ENCODE measurements at places on chromosomes 4 and X.

DNA sequence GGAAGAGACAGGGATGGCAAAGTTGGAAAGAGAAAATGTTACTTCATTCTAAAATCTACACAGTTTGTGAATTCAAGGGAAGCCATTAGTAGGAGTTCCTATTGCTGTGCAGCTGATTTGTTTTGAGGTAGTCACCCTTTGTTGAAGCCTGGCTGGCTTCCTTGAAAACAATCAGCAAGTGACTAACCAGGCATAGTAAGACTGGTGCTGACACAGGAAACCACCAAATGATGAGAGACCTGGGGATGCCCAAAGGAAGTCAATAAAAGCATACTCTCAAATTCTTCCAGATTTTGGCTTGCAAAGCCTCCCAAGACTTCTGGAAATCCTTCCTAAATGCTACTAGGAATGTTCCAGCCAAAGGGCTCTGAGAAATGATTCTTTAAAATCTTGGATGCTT, 23.9 kb upstream of the PRDM8 start:
- no peak for DNase-seq

DNA sequence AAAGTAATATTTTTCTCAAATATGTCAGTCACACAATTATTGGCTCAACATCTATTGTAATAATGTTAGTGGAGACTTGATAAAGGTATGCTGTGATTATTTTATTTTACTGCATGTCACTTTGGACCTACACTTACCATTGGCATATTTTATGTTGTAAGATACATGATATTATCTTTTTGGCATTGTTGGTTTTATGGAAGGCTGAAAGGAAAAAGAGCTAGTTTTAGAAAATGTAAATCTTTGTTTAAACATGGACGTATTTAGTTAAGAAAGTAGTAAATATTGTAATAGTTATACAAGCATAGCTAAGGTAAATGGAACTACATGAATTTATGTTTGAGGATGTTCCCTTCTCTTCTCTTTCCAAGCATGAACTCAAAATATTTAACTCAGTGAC, 1399.3 kb downstream of the STIM2 start:
- no peak for DNase-seq

DNA sequence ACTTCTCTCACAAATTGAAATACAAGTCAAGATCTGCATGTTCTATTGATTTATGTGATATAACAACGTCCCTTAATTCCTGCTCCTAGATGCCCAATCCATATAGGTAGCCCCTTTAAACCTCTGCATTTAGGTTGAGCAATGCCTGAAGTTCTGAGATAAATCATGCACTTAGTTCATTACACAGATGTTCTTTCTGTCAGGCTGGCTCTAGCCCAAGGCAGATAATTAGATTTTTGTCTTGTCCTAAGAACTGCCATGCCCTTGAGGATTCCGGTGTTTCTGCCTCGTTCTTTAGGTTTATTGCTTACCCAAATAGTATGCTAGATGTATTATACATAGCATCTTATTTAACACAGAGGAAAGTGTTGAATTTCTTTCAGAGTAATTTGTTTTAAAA, 143.1 kb downstream of the TRAM1L1 start:
- peak; percentile 70 for DNase-seq

GRCh38 chr4:73606465-73606974, 13.7 kb downstream of the RASSF6 start:
- no peak for DNase-seq

- DNase-seq, result no peak
Observed at GRCh38 chr4:141642063-141642462, 5.7 kb downstream of the IL15 start.

DNA sequence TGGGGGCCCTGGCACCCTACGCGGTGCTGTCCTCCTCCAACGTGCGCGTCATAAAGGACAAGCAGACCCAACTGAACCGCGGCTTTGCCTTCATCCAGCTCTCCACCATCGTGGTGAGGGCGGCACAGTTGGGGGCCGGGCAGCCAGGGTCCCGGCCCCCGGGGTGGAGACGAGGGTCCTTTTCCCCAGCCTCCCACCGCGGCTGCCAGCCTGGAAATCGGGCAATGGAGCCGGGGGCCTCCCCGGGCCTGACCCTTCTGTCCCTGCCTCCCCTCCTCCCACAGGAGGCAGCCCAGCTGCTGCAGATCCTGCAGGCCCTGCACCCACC, 13.7 kb upstream of the UBA1 start:
- no peak for DNase-seq

- DNase-seq, result no peak
Observed at GRCh38 chr4:75895744-75896314, 6.4 kb downstream of the PPEF2 start.

- DNase-seq, result no peak
Observed at GRCh38 chr4:182513587-182514291, 270.5 kb downstream of the TENM3 start.

DNA sequence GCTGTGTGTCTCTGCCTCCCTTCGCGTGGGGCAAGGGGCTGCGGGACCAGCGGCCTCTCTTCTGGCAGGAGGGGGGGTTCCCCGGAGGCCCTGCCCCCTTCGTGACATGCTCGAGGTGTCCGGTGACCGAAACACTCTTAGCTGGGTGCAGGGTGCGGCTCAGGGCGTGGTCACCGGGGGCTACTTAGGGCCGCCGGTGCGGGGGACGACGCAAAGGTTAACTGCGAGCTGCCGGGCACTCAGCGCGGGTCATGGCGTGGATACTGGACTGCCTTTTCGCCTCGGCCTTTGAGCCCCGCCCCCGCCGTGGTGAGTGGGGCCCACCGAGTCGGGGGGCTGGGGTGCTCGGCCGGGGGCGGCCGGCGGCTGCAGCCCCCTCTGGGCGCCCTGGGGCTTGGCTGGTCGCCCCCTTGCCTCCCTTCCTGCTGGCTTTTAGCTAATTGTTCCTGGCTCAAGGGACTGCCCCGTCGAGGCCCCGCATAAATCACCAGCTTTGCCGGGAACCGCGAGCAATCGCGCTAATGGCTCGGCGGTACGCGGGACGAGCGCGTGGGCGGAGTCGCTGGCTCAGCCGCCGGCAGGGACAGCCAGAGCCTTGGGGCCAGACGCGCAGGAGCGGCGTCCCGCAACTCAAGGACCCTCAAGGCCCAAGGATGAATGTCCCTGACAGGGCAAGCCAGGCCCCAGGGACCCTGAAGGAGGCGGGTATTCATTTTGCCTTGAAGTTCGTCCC, at the start of gene ARHGAP36:
ARHGAP36 (plus strand) TSS at position 211 of the 733 bp plus-strand sequence. CDS start 23,320 bp downstream, outside the sequence.
- no peak for DNase-seq

GRCh38 chr4:8071766-8072165, 86.8 kb downstream of the ABLIM2 start:
- DNase-seq, result no peak

GRCh38 chrX:118751950-118752783, 24.8 kb downstream of the IL13RA1 start:
- no peak for DNase-seq

DNA sequence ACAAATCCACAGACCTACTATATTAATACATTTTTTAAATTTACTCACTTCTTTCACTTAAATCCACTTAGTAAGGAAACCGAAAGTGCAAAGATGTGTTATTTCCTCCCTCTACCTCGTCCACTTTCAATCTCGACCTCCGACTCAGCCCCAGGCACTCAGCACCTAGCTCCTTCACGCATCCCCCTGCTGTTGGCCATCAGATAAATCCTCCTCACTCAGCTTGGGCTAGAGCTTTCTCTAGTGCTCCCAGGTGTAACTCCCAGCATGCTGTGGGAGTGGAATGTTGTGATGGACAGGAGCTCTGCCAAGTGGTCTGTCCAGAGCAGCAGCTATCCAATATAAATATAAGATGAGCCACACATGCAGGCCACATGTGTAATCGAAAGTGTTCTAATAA, 26.7 kb upstream of the TEC start:
- DNase-seq, result no peak

GRCh38 chrX:155673338-155673737, 60.6 kb upstream of the TMLHE start:
- no peak for DNase-seq

DNA sequence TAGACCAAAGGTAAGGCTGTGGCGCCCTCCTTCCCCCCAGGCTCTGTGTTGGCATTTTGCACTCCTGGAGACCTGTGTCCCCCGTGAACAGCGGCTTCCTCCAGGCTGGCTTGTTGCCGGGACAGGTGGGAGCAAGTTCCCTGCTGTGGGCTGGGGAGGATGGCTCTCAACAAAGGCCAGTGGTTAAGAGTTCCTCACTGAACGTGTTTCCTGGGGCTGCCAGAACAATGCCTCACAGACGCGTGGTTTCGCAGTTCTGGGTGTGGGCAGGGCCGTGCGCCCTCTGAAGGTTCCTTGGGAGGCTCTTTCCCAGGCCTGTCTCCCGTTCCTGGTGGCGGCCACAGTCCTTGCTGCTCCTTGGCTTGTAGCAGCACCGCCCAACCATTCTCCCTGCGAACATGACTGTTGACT, 33.4 kb downstream of the NELFA start:
- no peak for DNase-seq

GRCh38 chr4:1463927-1464540, 57.8 kb upstream of the NKX1-1 start:
- DNase-seq, result no peak

- peak; percentile 70 for DNase-seq
Observed at GRCh38 chr4:2800691-2801596, 8.1 kb downstream of the SH3BP2 start.

Measured in BE2C (cell line).